NK-92 treated with Interleukin-12 subunit alpha and Interleukin-12 subunit beta, amount 100 ng/mL, for 24 hours (cell line): ENCODE measurements at places on chromosomes 12 and 14.

GRCh38 chr14:102508774-102509745 lies 516 bp downstream of the ANKRD9 start:
- no peak for DNase-seq

- DNase-seq, result no peak
These were observed 724 bp upstream of the CD27 start for GRCh38 chr12:6444031-6444430.

DNA sequence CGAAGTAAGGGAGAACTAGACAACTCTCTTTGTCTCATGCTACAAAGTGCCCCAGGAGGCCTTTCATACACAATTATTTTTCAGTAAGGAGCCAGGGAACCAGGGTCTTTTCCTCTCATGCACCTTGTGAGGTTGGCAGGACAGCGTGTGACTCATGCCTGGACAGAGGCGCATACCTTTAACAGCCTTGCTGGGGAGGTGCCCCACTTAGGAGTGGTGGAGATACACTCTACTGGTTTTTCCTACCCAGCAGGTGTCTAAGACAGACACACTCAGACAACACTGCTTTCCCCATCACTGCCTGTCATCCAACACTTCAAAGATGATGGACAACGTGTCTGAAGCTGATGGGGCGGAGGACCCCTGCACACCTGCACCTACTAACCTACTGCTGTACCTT lies 49.1 kb downstream of the B4GALNT3 start:
- DNase-seq, result no peak

GRCh38 chr12:55227643-55228042 lies 6.8 kb downstream of the OR10A7 start:
- no peak for DNase-seq

DNA sequence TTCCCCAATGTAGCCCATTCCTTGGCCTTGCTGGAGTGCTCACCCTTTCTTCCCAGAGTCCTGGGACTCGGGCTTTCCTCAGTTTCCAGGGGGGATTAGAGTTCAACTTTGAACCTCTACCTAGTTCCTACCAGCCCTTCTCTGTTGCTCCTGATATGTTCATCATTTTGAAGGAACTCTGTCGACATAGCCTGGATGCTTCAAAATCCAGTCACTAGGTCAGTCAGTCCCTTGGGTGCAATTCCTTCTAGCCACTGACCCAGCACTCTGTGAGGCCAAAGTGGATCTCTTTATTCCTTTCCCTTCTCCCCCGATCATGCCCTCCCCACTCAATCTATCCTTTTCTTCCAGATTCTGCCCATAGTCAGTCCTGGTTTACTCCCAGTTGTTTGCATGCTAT lies 72.3 kb upstream of the TMCC3 start:
- DNase-seq, result no peak

DNA sequence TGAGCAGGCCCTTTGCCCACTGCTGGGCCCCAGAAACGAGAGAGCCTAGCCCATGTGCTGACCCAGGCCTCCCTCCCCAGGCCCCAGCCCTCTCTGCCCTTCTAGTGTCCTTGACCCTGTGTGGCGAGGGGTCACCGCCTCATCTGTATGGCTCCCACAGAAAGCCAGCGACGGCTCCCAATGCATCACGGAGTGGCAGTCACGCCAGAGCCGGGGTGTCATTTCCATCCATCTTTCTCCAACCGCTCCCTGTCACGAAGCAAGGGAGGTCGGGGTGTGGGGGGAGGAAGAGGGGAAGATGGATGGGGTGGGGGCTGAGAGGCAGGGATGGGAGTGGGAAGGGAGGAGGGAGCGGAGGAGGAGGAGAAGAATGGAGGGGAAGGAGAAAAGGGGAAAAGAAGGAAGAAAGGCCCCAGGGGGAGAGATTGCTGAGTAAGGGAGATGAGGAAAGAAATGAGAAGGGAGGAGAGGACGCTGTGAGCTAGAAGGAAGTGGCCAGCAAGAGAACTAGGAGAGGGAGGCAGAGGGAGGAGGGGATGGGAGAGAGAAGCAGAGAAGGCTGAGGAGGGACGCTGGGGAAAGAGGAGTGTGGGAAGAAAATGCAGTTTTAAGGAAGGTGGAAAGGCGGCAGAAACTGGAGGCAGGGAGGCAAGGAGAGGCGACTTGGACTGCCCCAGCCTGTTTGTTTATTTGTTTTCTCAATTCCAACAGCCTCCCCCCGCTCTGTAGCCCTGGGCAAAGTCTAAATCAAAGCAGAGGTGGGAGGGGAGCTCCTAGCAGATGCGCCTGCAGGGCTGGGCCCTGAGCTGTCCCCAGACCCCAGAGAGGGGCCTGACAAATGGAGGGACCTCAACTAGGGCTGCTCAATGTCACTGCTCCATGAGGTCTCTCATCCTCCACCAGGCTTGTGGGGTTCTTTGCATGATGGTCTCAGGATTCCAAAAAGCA lies 75.5 kb upstream of the LHX5 start:
- DNase-seq, result no peak

DNA sequence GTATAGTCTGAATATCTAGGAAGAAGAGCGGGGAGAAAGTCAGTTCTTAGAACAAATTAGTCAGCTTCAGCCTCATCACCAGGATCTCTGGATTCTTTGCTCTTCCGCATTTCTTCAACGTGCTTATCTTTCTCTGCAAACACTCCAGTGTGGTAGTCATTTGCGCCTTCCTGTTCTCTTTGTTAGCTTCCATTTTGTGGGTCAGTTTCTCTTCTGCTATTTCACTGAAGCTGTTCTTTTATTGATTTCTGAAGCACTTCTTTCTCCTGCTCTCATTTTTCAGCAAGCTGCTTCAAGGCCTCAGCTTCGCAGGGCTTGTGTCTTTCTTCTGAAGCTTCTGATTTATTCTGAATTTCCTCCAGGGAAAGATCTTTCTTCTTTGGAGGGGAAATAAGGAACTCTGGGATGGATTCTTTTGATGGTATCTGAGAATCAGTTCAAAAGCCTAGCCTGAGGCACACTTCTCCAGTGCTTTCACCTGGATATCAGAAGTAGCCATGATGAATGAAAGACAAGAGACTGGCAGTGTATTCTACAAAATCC lies 13.5 kb downstream of the AMN1 start:
- DNase-seq, result no peak
